ENCODE measurements at places on chromosomes 2 and 18.

- DNase-seq: peak; percentile 49
Measured at GRCh38 chr2:106575955-106576354, 88.8 kb downstream of the CD8B2 start.

GRCh38 chr2:119117891-119118882 is 40.4 kb downstream of the C1QL2 start:
- no peak for DNase-seq

GRCh38 chr2:148721520-148721931 is 77.0 kb downstream of the EPC2 start:
- no peak for DNase-seq

GRCh38 chr2:84963692-84964405 is 7.1 kb upstream of the KCMF1 start:
- DNase-seq: peak; percentile 56

DNA sequence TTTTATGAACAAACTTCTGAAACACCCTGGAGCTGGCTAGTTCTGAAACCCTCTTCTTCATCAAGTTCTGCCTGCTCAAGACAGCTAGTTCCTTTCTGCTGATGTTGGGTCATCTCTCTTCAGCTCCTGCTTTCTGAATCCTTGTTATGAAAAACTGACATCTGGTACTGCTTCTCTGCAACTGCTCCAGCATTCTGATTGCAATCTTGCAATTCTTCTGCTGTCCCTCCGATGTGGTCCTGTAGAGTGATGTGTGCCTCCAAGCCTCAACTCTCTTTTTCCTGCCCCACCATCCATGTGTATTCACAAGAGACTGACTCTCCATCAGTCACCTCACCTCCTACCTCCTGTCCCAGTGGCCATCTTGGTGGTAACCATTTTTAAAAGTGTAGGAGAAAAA is 21.8 kb downstream of the COL6A3 start:
- DNase-seq: no peak

DNA sequence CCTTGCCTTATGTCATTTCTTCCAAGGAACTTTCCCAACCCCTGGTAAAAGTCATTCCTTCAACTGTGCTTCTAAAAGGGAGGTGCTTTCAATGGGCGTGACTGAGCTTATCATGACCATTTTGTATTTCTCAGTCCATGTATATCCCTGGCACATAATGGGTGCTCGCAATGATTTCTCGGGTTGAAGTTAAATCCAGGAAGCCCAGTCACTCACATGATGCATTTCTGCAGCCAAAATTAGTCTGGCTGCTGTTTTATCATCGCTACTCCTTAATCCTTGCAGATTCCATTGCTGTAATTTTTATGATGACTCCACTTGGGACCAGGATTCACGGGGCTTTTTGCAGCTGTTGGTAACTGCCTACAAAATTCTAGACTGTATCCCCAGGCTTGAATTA is 25.9 kb upstream of the RFX8 start:
- no peak for DNase-seq

DNA sequence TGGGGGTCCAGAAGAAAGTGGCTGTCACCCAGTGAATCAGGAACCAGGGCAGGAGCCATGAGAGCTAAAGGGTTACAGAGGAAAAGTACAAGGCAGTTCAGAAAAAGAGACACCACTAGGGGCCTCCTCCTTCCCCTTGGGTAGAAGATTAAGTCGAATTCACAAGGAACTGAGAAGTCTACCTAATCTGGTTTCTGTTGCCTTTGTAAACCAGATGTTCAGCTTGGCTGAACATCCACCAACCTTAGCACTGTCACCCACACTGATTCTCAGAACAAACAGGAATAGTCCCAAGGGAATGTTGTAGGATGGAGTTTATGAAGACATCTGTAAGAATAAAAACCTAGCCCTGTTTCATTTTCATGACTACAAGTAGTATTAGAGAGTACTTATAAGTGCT is 90.4 kb upstream of the NOSTRIN start:
- no peak for DNase-seq

DNA sequence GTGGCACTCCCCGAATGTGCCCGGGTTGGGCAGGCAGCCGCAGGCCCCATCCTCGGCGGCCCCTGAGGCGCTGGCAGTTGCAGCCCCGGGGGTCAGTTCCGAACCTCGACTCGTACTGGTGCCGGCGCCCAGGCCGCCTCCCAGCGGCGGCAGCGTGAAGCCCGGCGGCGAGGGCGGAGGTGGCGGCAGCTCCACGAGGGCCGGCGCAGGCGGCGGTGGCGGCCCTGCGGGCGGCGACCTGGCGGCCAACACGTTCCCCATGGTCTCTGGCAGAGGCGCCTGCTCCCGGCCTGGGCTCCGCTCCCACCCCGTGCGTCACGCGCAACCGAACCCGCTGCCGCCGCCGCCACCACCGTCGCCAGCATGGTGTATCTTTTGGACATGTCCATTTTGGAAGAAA is 196.3 kb downstream of the CCDC74A start:
- DNase-seq: no peak
